ENCODE measurements at places on chromosomes 16 and 17.
A peak's percentile ranks its signal among the peaks of the same experiment; 100 is the strongest.

GRCh38 chr17:34246881-34247280 is 8.2 kb upstream of the CCL2 start:
- no peak for DNase-seq

DNA sequence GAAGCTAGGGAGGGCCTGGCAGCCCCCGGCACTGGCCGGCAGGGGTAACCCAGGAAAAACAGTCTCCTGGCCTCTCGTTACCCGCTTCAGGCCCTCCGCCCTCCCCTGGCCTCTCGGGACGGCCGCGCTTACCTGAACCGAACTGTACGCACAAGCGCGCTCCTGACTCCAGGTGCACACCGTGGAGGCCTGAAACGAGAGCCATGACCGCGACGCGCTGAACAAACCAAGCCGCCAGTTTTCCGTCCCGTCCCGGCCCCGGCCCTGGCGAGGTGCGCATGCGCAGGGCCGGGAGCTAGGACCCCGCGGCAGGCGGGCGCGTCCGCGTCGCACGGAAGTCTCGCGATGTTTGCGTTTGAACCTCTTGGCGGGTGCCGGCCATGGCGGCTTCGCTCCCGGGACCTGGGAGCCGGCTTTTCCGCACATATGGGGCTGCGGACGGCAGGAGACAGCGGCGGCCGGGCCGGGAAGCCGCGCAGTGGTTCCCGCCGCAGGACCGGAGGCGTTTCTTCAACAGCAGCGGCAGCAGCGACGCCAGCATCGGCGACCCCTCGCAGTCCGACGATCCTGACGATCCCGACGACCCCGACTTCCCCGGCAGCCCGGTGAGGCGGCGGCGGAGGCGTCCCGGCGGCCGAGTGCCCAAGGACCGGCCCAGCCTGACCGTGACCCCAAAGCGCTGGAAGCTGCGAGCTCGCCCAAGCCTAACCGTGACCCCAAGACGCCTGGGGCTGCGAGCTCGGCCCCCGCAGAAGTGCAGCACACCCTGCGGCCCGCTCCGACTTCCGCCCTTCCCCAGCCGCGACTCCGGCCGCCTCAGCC is at the start of gene HASPIN:
Gene HASPIN, plus strand, starts transcription at position 348 of the 822 bp plus-strand sequence. Its CDS starts 33 bp downstream, at position 381.
- DNase-seq, result peak; percentile 93

DNA sequence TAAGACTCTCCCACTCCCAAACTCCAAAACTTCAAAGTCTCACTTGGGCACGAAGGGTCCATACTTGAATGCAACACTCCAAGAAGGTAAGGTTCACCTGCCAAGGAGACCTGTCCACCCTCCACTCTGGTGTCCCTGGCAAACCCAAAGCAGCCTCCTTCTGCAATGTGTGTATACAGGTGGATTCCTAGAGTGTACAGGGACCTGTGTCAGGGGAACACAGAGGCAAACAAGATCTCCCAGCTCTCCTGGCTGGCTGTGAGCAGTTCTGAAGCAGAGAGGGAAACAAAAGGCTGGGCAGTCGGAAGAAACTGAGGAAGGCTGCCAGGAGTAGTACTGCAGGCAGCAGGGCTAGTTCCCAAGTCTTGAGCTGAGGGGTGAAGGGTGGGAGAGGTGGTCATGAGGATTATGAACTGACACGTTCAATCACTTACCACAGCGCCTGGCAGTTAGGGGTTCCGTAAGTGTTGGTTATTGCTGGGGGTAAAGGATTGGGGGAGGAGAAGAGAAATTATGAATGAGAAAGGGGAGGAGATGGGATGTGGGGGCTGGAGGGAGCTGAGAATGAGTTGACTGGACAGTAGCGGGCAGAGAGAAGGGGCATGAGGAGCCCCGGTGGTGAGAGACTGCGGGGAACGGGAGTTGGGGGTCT is 795 bp downstream of the KCTD13 start:
- no peak for DNase-seq

- DNase-seq, result no peak
These were observed 669.3 kb downstream of the WWOX start for GRCh38 chr16:78768718-78769117.

GRCh38 chr16:77677129-77677528 is 45.2 kb upstream of the NUDT7 start:
- DNase-seq, result no peak

- no peak for DNase-seq
These were observed 12.6 kb upstream of the CDR2 start for GRCh38 chr16:22386976-22387375.

GRCh38 chr17:17693253-17694168 is 12.3 kb downstream of the RAI1 start:
- no peak for DNase-seq

DNA sequence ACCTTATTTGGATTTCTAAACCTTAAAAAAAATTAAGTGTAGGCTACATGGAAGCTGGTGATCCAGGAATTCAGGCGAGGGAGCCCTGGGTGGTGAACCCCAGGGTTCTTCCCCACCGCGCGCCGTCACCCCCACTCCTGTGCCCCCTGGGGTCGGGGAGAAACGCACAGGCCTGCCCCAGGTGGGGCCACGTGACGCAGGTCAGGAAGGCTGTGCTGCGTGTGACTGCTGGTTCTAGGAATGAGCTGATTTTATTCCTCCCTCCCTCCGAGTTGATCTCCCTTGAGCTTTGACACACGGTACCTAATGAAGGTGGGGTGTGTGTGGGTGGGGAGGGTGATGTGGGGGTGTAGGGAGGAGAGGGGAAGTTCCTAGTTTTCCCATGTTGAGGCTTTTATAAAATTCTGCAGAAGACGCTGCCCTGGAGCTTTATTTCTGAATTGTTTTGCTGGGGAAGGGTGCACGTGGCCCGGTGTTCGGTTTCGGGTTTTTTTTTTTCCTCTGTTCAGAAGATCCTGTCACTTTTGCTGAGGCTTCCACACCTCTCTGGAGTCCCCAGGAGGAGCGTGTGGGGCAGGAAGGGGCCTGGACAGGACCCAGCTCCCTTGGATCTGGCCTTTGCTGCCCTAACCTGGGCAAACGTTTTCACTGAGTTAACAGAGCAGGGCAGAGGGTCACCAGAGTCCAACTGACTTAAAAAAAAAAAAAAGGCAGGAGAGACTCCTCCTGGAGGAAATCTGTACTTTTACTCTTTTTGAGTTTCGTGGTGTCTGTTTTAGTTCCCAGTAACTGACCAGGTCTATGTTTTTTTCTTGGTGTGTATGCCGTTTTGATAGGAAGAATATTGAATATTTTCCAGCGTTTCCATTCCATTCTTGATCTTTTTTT is 55.8 kb upstream of the GSE1 start:
- peak; percentile 54 for DNase-seq

Data from activated CD8-positive, alpha-beta memory T cell treated with anti-CD3 and anti-CD28 coated beads, Interleukin-2, amount 50 U/mL, for 4 hours (primary cell).